ENCODE measurements at places on chromosomes 1 and 21.

DNA sequence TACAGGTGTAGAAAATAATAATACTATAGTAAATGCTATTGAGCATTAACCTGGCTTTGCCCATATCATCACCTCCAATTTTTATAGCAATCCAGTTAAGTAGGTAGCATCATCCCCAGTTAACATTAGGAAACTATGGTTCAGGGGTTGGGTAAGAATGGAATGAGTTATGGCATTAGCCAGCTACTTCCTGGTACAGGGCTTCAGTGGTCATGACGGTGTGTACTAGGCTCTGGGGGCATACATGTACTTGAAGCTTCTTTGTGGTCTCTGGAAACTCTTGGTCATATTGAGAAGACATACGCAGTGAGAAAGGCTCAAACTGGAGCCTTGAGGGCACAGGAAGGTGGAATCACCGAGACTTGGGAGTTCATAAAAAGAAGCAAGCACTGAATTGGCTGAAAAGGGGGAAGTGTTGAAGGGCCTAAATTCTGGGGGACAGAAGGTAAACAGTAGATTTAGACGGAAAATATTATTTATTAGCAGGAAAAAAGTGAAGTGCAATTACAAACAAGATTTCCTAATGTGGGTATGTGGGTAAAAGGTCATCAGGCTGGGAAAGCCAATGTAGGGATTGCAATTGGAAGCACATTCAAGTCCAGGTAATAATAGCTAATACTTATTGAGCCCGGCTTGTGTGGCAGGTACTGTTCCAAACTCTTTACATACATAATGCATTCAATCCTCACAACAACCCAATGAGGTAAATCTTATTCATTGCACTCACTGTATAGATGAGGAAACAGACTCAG lies 114.2 kb upstream of the ATP1A1 start:
- DNase-seq, result no peak

GRCh38 chr1:171753685-171754352 lies 12.0 kb upstream of the VAMP4 start:
- no peak for DNase-seq

GRCh38 chr1:51663105-51663504 lies 46.2 kb downstream of the OSBPL9 start:
- no peak for DNase-seq

GRCh38 chr1:10057343-10057742 lies 24.6 kb downstream of the UBE4B start:
- DNase-seq, result no peak

DNA sequence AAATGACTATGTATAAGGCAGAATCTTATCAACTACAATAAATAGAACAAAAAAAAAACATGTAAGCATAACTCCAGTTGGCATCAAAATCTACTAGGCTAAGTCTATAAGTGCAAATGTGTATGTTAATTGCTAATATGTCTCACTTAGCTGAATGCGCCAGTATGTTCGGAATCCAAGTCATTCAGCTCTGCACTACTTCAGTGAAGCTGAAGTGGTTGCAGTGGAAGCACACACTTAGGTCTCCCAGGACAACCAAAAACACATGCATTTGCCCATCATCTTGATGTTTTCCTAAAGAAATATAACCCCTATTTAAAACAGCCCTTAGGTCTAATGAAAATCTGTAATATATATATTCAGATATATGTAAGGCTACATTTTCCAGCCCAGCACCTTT lies 41.0 kb upstream of the RGS2 start:
- no peak for DNase-seq

- DNase-seq, result no peak
These were observed 993.0 kb upstream of the PRMT6 start for GRCh38 chr1:106063510-106063909.

DNA sequence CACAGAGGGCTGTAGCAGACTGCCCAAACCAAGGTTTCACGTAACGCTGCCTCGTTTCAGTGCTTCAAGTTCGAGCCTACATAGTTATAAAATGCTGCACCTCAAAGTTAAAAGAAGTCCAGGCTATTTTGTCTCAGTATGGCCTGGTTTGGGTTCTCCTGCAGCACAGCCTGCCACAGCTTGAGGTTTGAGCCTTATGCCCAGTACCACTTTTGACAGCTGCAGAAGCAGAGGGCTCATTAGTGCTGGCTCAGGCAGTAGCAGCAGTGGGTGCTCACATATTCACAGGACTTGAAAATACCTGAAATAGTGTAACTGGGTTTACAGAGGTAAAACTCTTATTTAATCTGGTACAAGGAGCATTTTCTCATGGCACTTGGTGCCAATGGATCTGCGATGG lies 15.3 kb downstream of the SPATA46 start:
- no peak for DNase-seq
